Osteoblast (primary cell): ENCODE measurements at places on chromosomes 4 and X.

- DNase-seq: no peak
Observed at GRCh38 chrX:110419512-110419911, 60.9 kb downstream of the RTL9 start.

- no peak for DNase-seq
Observed at GRCh38 chrX:35743331-35743730, 54.8 kb upstream of the MAGEB16 start.

- no peak for DNase-seq
Observed at GRCh38 chr4:3582091-3582475, 49.9 kb upstream of the LRPAP1 start.

- DNase-seq: no peak
Observed at GRCh38 chr4:135184715-135185114, 983.1 kb upstream of the PABPC4L start.

DNA sequence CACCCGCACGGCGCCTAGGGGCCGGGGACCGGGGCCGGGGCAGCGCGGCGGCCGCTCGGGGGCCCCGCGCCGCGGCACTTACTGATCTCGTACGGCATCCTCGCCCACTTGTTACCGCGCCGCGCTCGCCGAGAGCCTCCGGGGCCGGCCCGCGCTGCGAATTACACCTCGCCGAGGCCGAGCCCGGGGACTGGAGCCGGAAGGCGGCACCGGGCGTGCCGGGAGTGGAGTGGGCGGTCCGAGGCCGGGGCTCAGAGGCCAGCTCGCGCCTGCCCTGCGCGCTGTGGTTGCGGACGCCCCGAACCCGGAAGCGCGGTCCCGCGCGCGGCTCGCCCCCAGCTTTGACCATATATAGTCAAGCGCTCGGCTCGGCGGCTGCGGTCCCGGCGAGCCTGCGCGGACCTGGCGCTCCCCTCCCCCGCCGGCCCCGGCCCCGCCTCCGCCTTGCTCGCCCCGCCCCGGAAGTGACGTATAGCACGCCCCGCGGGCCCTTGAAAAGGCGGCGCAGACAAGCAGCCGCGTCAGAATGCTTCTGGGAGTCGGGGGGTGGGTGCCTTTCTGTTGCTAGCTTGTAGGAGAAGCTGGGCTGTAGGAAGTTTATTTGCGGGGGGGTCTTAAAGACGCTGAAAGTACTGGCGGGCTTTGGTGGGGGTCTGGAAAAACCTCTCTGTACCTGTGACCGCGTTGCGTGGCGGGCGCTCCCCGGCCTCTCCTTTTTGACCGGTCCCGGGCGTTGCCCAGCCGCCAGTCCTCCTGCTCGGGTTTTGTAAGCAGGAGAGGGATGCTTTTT is at the start of gene WDR1:
WDR1 (minus strand) TSS at position 231 of the 790 bp plus-strand sequence; CDS start at position 98, 133 bp downstream.
- DNase-seq: peak; percentile 100

DNA sequence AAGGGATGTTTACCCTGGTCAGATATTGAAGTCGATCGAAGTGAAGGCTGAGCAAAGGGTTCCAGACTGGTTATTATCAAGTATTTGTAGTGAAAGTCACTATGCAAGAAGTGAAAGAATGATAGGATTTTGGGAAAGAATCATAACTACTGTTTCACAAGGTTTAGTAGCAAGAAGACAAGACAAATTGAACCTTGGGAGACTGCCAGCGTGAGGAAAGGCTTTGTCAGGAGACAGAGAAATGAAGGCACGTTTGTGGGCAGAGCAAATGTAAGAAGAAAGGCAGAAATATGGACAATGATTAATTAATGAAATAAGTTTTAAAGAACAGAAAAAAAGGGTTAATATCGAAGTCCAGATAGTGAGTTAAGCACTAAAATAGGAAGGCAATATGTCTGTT is 456.8 kb downstream of the TRIML1 start:
- no peak for DNase-seq
